ENCODE measurements at places on chromosomes 3 and 15.

DNA sequence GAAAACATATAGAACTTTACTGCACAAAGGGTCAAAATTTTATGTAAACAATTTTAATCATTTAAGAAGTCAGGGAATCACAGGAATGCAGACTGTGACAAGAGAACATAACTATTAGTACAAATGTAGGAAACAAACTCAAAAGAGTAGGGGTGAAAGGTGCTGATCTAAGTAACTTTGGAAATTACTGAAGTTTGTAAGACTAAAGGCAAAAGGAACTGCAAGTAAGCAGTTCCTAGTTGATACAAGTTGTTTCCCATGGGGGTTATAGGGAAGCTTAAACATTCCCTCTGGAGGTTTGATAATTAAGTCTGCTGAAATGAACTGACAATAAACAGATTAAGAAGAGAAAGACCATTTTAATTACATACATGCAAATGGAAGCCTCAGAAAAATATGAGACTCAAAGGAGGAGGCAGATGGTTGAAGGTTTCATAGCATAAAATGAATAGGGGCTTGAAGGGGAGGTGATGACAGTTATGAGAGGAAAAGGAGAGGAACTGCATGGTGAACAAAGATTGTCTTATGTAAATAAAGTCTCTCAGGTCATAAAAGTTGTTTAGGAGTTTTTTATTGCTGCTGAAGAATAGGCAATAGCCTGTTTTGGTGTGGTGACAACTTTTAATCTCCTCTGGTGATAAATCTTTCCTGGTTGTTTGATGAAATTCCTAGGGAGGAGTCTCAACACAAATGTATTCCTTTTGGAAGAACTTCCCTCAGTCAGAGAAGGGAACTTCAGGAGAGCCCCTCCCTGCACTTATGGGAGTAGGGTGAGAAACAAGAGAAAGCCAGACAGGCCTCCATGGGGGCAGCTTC lies 17.1 kb downstream of the SETMAR start:
- no peak for DNase-seq

DNA sequence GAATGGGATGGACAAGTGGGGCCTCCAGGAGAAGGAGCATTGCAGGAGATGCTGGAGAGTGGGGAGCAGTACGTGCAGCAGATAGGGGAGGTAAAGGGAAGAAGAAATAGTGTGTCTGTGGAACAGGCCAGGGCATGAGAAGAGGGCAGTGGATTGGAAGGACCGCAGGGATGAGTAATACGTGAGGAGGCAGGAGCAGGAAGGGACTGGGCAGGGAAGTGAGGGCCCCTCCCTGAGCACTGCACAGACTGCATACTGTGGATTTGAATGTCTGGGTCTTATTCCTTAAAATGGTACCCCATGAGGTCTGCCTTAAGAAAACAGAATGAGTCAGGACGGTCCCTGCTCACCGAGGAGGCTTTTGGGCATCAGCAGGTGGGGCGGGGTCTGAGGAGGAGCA lies 210.0 kb upstream of the NDN start:
- DNase-seq, result no peak

DNA sequence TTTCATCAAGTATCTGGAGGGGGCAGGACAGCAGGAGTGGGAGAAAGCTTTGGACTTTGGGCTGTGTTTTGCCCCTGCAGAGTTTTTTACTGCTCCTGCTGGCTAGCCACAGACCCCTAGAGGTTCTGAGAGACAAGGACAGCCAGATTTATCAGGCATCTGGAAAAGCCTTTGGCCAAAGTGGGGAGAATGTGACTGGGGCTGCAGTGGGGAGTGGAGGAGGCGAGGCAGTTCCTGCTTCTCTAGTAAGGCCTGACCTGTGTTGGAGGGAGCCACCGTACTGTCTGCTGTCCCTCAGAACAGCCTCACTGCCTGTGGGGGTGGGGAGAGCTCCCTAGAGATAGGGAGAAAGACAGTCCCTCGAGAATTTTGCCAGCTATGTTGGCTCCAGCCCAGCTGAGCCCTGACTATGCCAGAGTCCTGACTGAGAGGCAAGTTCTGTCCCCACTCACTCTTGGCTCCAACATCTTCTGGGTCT lies 2.2 kb downstream of the ALPK3 start:
- DNase-seq, result no peak

DNA sequence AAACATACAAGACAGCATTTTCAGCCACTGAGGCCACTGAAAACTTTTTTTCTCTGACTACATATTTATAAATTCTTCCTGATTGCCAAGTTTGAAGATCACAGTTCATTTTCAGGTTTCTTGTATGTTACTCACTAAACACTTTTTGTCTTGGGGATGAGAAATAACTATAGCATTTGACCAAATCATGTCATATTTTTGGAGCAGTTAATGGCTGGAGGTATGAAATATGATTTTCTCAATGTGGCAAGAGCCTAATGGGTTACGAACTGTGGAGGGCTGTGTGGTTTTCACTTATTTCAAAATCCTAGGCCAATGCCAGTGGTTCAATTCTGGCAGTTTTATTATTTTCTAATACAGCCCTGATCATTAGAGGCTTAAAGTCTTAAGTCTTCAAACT lies 64.4 kb downstream of the USP13 start:
- DNase-seq, result no peak

- DNase-seq, result no peak
These were observed 49.4 kb upstream of the LCTL start for GRCh38 chr15:66614951-66615760.

- DNase-seq, result no peak
These were observed 944 bp downstream of the SLITRK3 start for GRCh38 chr3:165195241-165195639.

- no peak for DNase-seq
These were observed 1.4 kb downstream of the MGLL start for GRCh38 chr3:127820826-127821313.

DNA sequence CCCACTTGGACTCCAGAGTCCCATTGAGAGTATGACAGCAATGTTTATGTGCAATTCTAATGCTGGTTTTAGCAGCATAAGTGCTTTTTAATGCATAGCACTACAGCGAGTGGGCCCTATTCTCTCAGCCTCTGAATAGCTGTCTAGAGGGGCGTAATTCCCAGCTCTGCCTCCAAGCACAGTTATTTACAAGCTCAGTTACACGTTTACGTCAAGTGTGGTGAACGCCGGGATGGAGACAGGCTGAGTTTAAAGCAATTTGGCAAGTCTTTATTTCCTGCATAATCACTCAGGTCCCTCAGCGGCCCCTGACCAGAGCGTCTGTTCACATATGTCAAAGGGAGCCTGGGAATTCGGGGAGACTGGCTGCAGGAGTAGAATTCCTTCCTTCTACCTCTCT lies 43.9 kb downstream of the SOX14 start:
- DNase-seq, result no peak

DNA sequence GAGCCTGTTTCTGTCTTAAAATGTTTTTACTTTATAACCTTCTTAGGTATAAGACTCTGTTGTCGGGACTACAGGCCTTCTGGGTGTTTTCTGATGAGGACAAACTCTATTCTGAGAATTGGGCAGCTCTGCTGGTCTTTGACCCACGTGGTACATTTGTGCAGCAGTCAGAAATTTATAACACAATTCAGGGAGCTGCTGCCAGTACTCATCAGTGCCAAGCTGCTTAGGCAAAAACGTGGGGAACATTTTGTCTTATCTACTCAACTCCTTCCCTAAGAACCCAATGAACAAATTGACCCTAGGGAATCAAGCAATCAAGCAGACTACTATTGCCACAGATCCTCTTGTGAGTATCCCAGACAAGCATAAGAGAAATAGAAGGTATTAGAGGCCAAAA lies 180.7 kb upstream of the PDZRN3 start:
- DNase-seq, result no peak

DNA sequence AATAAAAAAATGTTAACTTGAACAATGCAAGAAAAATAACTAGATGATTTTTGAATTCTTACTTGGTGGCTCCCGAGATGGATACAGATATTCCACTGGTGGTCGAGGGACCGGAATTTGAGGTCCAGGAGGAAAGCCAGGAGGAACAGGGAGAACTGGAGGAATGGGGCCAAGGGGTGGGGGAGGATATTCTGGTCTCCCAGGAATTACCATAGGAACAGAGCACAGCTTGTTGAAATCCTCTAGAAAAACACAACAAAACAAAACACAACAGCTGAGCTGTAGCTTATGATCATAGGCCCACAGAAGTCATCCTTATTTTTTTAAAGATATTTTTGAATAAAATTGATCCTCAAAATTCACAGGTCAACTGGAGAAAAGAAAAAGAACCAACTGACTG lies 129.4 kb downstream of the FBN1 start:
- DNase-seq, result no peak

- no peak for DNase-seq
These were observed 140.7 kb downstream of the MINAR1 start for GRCh38 chr15:79572691-79573404.

DNA sequence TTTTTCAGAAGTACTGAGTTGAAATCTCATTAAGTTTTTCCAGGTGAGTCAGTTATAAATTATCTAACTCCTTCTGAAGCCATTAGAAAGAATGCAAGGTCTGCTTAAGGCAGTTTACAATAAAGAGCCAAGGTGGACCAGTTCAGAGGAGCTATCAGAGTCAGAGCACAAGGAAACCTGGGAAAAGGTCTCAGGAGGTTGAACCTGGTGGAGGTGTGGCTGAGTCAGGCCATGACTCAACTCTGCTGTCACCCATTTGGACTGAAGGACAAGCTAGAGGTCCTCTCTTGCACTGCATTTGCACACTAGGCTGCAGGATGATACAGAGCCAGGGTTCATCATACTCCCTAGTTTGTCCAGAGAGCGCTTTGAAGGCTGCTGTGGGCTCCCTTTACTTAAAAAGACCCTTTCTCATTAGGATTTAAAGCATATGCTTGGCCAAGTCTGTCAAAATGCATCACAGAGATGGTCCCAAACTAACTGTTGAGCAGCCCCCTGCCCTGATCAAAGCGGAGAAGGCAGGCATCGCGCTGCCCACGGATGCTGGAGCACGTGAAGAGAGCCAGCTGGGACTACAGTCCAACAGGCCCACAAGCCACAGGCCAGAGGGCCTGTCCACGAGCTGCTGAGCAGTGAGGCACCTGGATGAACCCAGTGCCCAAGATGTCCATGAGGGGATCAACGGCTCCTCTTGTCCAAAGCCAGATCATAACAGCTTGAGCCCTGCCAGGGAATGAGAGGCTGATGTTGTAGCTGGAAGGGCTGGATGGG lies 26.0 kb upstream of the MRPS22 start:
- no peak for DNase-seq

- DNase-seq, result no peak
These were observed 19.3 kb downstream of the CCDC12 start for GRCh38 chr3:46957092-46957820.

DNA sequence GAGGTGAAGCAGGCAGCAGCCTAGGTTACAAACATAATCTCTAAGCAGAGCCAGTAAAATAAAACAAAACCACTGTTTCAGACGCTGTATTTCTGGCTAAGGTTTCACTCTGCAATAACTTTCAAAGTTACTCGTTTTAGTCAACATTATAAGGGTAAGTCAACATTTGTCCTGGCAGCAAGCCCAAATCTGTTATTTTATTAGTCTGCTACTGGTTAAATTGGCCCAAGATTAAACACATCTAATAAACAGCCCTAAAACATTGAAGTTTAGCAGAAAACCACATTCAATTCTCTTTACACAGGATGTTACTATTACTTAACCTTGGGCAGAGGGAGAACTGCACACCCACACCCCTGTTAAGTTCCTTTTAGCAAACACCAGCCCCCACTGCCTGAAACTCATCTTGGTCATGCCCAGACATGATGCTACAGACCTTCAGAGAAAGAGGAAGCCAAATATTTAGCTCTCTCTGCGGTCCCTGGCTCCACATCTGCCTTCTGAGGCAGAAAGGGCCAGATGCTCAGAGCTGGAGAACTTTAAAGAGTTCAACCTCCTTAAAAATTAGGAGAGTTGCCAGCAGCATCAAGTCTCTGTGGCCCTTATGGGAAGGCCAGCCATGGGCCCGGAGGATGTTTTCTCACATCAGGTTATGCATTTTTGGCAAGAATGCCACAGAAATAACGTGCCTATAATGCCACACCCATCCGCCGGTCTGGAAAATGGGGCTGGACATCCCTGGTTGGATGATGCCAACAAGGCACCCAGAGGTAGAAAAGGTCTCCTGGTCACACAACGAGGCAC lies 17.9 kb downstream of the ARHGEF3 start:
- peak; percentile 43 for DNase-seq

DNA sequence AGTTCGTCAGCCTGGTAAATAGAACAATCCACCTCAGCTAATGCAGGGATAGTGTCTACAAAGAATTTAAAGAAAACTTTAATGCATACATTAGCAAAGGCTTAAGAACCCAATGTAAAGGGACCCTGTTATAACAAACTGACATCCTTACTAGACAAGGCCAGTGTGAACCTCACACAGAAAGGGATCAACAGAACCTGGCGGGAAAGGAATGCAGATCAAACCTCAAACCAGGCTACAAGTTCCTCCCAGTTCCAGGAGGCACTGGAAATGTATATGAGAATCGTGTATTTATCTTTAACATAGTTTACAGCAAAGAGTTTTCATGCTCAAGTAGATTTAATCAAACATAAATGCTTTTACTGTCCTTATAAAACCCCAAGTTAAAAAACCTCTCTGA lies 37.6 kb upstream of the ATP11B start:
- DNase-seq, result no peak

DNA sequence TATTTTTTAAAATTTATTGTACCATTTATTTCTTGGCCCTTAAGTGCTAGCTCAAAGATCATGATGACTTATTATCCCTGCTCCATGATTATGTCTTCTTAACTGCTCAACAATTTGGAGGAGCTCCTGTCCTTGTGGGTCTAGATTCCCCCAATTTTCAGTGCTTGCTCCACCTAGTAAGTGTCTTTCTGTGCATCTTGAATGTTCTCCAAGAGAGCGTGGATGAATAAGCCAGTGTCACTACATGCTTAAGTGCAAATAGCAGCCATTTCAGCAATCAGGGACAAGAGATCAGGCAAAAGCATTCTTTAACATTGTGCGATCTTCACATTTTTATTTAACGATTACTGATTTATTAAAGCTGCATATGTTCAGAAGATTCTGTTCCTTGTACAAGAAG lies 99.4 kb downstream of the ALCAM start:
- DNase-seq, result no peak

DNA sequence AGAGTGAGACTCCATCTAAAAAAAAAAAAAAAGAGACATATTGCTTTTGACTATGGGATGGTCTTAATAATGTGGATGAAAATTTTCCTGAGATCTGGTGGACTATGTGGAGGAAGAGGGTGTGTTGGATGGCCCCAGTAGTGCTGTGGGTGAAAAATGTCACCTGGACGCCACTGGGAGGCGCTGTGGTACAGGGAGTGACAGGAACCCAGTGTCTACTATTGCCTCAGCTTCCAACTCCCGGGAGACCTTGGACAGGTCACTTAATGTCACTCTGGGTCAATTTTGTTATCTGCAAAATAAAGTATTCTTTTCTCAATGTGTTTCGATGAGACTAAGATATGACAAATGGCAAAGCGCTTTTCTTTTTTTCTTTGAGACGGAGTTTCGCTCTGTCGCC lies 27.7 kb upstream of the DCP1A start:
- DNase-seq, result peak; percentile 17
